Activated CD8-positive, alpha-beta memory T cell treated with anti-CD3 and anti-CD28 coated beads, Interleukin-2, amount 10 ng/mL, durations not matched to agents 7 days and 5 days (primary cell): ENCODE measurements at places on chromosomes 16 and 17.

DNA sequence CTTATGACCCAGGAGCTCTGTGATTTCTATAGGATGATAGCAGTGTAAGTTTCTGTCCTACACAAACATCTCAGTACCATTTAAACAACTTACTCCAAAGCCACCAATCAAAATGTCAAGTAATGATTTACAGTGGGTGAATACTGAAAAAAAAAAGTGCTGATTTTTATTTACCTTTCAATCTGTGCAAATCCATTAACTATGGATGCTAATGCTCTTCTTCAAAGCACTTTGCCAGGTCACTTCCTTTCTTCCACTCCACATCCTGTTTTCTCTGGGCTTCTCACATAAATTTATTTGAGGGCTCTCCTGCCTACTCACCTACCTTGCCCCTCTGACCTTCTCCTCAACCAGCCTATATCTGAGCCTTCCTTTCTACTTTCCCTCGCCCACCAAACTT lies 101.6 kb downstream of the SKAP1 start:
- DNase-seq, result no peak

GRCh38 chr17:31843070-31843745 lies 15.8 kb downstream of the COPRS start:
- no peak for DNase-seq

GRCh38 chr17:74394977-74395376 lies 27.7 kb downstream of the GPR142 start:
- DNase-seq, result no peak

GRCh38 chr17:32875923-32876416 lies 954 bp downstream of the MYO1D start:
- DNase-seq, result no peak

- DNase-seq, result no peak
Measured at GRCh38 chr16:24478401-24478800, 61.0 kb upstream of the RBBP6 start.

DNA sequence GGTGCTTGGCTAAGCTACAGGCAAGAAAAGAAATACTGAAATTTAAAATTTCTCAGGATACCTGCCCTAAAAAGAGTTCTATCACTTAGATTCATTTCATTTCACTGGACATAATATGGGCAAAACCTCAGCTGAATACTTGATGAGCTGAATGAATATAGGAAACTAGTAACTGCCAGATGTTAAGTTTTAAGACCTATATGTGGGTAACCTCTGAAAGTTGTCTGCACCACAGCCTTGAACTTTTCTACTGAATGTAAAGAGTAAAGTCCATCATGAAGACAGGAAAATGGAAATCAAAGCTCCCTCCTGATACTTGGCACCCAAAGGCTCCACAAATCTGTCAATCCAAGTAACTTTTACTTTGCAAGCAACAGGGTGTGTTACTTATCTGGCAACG lies 50.8 kb downstream of the HIC1 start:
- no peak for DNase-seq

DNA sequence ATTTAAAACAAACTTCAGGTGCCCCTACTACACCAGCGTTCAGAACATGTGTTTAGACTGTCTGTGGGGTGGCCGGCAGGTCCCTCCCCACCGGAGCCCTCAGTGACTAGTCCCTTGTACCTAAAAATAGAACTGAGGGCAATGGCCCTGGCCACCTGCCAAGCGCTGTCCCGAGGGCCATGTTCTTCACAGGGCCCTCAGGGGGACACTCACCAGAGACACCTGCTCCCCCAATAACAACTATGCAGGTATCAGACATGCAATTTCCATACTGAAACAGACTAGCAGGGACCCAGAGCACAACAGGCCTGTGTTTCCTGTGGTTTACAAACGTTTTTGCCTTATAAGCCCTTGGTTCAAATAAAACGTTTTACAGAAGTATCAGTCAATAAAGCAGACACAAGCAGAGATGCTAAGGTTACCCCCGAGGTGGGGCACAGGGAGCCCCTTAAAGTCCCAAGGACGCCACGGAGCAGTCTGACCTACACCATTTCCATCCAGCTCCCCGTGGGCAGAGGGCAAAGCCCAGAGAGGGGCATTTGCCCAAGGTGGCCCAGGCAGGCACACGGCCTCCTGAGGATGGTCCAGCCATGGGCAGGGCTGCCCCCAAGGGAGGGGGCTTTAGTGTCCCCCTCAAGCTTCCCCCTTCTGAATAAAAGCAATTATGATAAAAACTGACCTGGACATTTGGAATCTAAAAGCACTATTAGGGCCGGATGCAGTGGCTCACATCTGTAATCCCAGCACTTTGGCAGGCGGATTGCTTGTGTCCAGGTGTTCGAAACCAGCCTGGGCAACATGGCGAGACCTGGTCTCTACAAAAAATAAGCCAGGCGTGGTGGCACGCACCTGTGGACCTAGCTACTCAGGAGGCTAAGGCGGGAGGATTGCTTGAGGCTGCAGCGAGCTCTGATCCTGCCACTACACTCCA lies 896 bp upstream of the MYLK3 start:
- no peak for DNase-seq

DNA sequence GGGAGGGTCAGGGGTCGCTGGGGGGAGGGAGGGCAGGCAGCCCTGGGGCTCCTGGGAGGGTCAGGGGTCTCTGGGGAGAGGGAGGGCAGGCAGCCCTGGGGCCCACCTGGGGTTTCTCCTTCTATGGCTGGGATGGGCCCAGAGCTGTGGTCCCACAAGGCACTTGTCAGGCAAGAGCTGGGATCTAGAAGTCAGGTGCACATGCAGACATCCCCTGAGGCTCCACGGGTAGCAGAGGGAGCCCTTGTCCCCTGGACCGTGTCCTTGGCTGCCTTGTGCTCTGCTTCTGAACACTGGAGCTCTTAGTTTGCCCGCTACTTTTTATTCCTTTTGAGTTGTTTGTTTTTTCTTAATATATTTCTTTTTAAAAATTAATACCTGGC lies 1.8 kb downstream of the TUBB3 start:
- DNase-seq, result no peak

DNA sequence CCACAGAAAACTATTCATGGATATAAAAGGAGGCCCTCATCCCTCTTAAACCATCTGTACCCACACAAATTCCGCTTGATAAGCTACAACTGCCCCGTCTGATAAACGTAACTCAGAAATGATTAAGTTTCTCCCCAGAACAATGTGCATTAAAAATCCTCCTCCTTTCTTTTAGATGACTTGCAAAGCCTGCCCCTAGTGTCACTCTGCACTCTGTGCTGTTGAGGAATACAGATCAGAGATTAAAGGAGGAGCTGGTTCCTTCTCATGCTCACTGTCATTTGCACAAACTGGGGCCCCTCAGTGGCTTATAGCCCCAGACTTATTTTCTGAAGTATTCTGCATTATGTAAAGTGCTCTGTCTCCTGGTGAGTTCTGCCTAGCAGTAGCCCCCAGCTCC lies 33.3 kb downstream of the CDRT15 start:
- DNase-seq, result no peak

GRCh38 chr16:22210285-22210684 lies 4.2 kb downstream of the EEF2K start:
- no peak for DNase-seq

DNA sequence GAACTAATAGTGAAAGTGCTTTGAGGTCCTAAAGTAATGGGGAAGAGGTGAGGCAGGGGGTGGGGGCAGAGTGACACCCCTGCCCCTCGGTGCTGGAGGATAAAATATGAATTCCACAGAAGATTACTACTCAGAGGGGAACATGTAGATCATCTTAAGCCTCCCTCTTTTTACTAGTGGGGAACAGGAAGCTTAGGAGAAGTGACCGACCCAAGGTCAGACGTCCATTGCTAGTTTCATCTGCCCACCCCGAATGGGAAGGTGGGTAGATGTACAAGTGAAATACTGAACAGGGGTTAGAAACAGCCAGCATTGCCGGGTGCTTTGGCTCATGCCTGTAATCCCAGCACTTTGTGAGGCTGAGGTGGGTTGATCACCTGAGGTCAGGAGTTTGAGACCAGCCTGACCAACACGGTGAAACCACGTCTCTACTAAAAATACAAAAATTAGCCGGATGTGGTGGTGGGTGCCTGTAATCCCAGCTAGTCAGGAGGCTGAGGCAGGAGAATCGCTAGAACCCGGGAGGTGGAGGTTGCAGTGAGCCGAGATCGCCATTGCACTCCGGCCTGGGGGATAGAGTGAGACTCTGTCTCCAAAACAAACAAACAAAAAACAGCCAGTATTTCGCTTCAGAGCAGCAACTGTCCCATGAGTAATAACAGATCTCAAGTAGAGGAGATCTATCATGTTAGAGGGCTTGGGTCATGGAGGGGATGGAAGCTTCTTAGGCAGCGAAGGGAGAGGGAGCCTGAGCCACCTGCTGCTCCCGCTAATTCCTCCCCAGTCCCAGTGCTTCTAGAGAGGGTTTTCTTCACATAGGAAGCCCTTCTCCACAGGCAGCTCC lies 1.2 kb upstream of the NR1D1 start:
- no peak for DNase-seq

- no peak for DNase-seq
Measured at GRCh38 chr17:29042679-29043538, at the start of gene PIPOX. PIPOX (plus strand) TSS chr17:29043141; CDS start chr17:29043226, 85 bp downstream.

DNA sequence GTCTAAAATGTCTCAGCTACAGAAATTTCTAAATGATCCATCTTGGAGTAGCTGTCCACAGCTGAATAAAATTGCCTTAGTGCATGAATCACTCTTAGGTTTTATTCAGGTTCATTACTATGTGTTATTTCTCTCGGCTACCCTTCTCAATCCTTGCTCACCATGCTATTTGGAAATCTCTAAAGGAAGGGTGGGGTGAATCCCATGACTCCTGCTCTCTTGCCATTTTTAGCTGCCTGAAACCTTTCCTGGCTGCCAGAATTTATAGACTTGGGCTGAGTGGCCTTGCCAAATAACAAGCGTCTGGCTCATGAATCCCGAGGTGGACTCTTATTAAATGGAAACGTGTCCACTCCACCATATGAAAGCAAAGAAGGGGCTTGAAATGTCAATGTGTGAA lies 936.1 kb upstream of the SOX9 start:
- DNase-seq, result no peak

- no peak for DNase-seq
Measured at GRCh38 chr17:973053-973452, 6.5 kb downstream of the NXN start.

- DNase-seq, result no peak
Measured at GRCh38 chr17:21772321-21772720, 80.0 kb downstream of the KCNJ18 start.

GRCh38 chr16:78129349-78129748 lies 29.9 kb downstream of the WWOX start:
- no peak for DNase-seq

- DNase-seq, result no peak
Measured at GRCh38 chr16:64153718-64154117, 968.1 kb downstream of the CDH11 start.

- peak; percentile 62 for DNase-seq
Measured at GRCh38 chr16:278863-279366, 1.5 kb upstream of the ARHGDIG start.

GRCh38 chr16:15973421-15973820 lies 24.0 kb downstream of the ABCC1 start:
- no peak for DNase-seq

- DNase-seq, result peak; percentile 90
Measured at GRCh38 chr17:3710951-3711383, 12.7 kb upstream of the HASPIN start.

DNA sequence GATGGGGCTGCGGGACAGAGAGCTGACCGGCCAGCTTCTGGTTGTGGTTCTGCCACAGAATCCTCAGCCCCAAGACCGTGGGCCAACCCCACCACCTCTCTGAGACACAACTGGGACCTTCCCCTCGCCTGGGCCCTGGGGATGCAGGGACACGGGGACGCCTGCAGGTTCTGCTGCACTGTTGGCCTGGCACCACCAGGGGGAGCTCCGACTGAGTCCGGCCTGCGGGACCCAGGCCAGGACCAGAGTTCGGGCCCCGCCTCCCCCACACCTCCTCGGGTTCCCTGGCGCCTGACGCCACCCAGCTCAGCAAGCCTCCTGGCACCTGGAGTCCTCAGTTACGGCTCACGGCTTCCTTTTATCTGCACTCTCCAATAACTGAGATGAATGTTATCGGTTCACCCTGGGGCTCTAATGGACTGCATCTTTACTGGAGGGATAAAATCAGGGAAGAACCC lies 27.3 kb downstream of the TBC1D16 start:
- peak; percentile 83 for DNase-seq

DNA sequence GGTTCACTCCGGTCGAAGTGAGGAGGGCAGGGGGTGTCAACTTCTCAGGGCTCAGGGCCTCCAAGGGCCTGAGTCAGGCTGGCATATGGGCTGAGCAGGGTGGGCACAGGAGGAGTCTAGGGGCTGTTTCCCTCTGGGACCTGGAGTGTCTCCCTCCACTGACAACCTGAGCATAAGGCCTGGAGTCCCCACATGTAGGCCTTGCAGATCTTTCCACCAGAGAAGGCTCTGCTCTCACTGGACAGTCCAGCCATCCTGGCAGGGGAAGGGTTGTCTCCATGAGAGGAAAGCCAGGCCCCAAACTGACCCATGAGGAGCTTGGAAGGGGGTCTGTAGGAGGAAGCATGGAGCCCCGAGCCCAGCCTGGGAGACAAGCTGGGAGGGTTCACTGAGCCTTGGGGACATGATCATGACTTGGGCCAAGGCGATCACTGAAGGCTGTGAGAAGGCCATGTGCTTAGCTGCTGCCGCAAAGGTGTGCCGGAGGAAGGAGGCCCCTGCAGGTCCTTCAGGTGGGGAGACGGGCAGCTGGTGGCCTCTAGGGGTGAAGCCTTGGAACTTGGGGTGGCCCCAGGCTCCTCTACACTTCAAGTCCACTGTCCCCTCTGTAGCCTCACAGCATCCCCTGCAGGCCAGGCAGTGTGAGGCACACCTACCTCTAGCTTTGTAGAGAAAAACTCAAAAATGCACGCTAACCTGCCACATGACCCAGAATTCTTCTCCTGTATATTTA lies 9.9 kb downstream of the CMTM2 start:
- DNase-seq, result peak; percentile 91

DNA sequence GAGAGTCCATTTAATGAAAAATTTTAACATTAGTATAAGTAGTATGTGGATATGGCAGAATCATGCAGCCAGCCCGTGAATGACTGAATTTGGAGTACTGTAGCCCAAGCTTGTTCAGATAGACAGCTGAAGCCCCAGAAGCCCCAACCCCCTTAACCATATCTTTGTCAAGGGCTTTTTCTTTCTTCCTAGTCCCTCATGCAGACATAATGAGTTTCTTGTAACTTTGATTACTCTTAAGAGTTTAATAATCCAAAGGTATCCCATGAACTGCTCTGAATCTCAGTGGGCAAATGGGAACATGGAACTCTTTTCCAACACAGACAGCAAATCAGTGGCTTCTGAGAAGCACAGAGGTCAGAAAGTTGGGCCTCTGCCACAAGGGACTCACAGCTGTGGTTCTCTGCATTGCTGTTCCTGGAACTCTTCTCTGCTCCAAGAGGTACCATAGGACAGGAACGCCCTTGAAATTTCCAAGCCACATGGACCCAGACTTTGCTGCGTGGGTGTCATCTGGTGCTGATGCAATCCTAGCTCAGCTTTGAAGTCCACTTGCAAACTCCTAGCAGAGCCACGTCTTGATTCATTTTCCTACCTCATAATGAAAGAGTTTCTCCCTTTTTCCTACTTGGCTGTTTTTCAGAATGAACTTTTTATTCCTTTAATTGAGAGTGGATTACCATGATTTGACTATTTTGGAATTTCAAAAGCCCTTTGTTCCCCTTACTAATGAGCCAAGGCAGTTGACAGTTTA lies 18.1 kb downstream of the LYRM1 start:
- DNase-seq, result no peak

- no peak for DNase-seq
Measured at GRCh38 chr16:85037050-85037410, 9.4 kb downstream of the KIAA0513 start.
